ENCODE measurements at places on chromosomes 1 and 21. TPM values are rescaled to one million over a fixed set of nuclear protein-coding genes. Genes with fewer than 3 reads are reported as not detected.

Gene OPRD1
- total RNA-seq: not detected

Gene DNM3
- total RNA-seq: 3.8 TPM

Gene CFHR4
- not detected for total RNA-seq

Gene CITED4
- 3.2 TPM for total RNA-seq

Gene UTS2
- total RNA-seq: not detected

Gene SPRR2A
- not detected for total RNA-seq

Gene CFHR3
- total RNA-seq: not detected

Gene TEDDM1
- total RNA-seq: not detected

Gene PADI6
- not detected for total RNA-seq

Gene FOXO6
- total RNA-seq: 0.33 TPM

Gene PCP4L1
- total RNA-seq: not detected

Gene NHLH1
- total RNA-seq: 0.19 TPM

Data from vein endothelial cell (primary cell).